ENCODE measurements at places on chromosomes 12 and 14. TPM values are rescaled to one million over a fixed set of nuclear protein-coding genes. Genes with fewer than 3 reads are reported as not detected.
A peak's percentile ranks its signal among the peaks of the same experiment; 100 is the strongest.

The RAB35 gene
- 32.9 TPM for polyA plus RNA-seq

The RNF212B gene
- polyA plus RNA-seq = 1.6 TPM

The PIP4K2C gene
- polyA plus RNA-seq = 20.1 TPM

The OTX2 gene
- not detected for polyA plus RNA-seq

The CACNA2D4 gene
- polyA plus RNA-seq = 1.7 TPM

The KRT72 gene
- 0.18 TPM for polyA plus RNA-seq

The ADCY4 gene
- 34.9 TPM for polyA plus RNA-seq

The FAM90A1 gene
- polyA plus RNA-seq = 2.4 TPM

The LYZ gene
- 42.0 TPM for polyA plus RNA-seq

DNA sequence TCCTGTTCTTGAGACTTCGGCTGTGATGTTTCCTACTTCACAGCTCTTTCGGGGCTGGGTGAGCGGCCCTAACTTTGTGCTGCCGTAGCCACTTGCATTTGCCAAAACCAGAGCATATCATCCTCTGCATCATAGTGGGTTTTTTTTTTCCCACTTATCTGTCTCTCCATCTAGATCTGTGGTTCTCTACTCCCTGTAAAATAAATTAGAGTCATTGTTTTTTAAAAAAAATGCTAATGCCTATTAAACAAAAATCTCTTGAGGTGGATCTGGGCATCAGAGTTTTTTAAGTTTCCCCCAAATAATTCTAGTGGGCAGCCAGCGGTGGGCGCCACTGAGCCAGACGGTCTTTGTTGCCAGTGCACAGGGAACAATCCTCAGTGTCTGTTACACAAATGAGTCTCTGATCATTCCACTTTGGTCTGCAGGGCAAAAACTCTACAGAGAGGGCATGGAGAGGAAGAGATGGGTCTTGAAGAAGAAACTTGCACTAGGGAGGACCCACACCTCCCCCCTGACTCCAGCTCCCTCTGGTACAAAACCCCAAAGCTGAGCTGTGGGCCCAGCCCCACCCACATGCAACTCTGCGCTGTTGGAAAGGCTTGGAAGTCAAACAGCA lies 62.4 kb upstream of the BCL2L14 start:
- DNase-seq = no peak

DNA sequence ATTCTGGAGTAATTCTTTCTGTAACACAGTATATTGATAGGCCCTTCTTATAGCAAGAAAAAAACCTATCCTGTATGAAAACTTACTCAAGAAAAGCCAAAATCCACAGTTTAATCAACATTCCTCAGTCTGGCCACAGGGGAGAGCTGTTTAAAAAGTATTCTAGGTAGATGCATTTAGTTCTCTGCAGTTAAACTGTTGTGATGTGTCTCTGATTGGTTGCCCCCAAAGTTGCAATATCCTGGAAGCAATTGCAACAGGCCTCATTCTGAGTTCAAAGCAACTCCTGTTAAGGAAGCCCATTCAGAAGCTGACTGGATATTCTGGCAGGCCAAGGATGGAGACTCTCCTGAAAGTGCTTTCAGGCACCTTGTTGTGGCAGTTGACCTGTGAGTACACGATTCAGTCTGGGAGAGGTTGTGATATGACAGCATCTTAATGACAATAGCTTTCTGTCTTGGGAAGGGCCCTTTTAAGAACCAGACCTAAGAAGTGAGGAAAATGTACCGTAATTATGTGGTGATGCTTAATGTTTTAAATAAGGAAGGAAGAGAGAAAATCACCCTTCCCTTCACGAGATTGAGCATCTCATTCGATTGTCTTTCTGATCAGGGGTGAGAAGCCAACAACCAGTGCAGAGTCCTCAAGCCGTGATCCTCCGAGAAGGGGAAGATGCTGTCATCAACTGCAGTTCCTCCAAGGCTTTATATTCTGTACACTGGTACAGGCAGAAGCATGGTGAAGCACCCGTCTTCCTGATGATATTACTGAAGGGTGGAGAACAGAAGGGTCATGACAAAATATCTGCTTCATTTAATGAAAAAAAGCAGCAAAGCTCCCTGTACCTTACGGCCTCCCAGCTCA lies 420.7 kb downstream of the DAD1 start:
- DNase-seq = no peak

- DNase-seq = no peak
Measured at GRCh38 chr14:75910048-75910447, 71.7 kb downstream of the TGFB3 start.

DNA sequence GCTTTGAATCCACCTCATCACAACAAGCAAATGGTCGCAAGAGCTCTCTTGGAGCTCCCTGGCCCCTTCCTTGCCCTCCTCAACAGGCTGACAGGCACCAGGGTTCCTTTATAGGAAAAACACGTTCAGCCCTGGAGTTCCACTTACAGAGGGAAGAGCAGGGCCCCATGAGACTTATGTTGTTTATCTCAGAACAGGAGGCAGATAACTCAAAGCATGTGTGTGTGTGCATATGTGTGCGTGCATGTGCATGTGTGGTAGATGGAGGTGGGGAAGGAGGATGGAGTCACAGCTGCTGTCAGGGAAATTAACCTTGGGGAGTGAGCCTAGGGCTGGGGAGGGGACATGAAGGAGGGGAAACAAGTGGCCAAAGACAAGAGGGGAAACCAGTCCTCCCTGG lies 138.1 kb downstream of the DPF3 start:
- DNase-seq = no peak

GRCh38 chr12:31002361-31002725 lies 71.3 kb upstream of the DDX11 start:
- no peak for DNase-seq

GRCh38 chr14:68137704-68138619 lies 318.4 kb downstream of the RAD51B start:
- no peak for DNase-seq

- DNase-seq = no peak
Measured at GRCh38 chr14:35847636-35848035, 21.5 kb downstream of the BRMS1L start.

- no peak for DNase-seq
Measured at GRCh38 chr14:100078997-100079725, 13.9 kb downstream of the EVL start.

- DNase-seq = no peak
Measured at GRCh38 chr14:28769276-28769880, 2.8 kb downstream of the FOXG1 start.

DNA sequence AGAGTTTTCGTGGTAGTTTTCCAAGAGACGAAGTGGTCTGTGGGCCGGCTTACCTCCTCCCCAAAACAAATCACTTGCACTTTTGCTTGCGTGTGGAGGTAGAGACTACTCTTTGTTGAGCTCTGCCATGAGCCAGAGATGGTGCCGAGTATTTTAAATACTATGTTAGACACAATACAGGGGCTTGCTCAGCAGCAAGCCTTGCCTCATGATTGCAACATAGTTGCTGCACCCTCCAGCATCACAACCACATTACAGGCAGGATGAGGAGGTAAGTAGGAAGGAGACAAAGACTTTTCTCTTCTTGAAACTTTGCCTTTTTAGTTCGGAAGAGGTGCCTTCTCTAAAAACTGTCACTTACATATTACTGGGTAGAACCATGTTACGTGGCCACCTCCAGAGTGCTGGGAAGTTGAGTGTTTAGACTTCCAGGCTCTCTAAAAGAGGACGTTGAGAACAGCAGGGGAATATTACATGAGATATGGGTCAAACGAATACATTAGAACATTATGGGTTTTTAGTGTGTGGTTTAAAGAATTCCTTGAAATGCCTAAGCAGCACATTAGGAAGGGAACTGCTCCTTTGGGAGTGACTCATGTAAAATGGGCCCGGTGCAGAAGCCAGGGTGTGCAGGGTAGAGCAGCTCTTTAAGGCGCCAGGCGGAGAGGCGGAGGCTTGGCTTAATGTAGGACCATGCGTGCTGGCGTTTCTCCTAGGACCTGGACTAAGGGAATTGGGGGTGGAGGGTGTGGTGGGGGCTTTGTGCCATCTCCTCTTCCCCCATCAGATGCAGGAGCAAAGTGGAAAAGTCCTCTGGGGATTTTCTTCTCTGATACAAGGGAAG lies 110.6 kb upstream of the PRMT8 start:
- DNase-seq = no peak

GRCh38 chr14:80586131-80586530 lies 355.4 kb downstream of the CEP128 start:
- DNase-seq = no peak

DNA sequence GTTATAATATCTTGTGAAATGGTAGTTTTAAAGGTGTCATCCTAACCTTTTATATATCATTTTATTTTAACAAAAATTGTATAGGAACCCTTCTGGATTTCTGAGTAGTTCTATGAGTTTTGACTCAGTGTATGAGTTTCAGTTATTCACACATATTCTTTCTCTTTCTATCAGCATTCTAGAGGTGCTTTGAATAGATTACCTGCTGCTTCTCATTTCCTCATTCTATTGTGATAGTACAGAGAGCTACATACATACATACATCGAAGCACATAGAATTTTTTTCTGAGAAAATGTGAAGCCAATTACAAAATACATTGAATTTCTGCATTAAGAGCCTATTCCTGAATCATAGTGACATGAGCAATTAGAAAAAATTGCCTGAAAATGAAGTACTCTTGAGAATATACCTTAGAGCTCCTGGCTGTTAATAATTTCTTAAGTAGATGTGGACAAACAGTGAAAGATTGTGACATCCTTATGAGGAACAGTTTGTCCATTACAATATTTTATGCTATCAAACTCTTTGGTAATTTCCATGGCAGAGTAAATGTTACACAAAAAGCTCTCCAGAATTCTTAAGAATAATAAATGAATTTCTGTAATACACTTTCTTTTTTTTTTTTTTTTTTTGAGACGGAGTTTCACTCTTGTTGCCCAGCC lies 556.6 kb downstream of the TRHDE start:
- no peak for DNase-seq

GRCh38 chr12:52121824-52122539 lies 42.5 kb downstream of the SMIM41 start:
- DNase-seq = peak; percentile 79

DNA sequence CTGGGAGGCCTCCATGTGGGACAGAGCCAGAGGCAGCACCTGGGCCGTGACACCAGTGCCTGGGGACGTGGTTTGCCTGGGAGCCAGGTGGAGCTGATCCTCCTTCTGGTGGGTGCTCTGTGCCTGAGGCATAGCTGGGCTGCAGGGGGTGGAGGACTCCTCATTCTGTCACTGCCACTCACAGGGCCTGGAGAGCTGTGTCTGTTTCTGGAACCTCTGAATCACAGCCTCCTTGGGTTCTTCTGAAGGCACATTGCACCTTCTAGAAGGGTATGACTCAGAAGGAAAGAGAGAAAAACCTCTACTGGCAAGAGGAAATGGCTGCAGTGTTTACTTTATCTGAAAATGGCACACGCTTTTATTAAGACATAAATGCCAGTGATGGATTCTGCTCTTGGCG lies 659.8 kb downstream of the VRK1 start:
- no peak for DNase-seq

- no peak for DNase-seq
Measured at GRCh38 chr14:68312884-68313610, 479.8 kb downstream of the ZFP36L1 start.

- no peak for DNase-seq
Measured at GRCh38 chr12:118589162-118589561, 212.8 kb downstream of the SUDS3 start.

- DNase-seq = no peak
Measured at GRCh38 chr12:107845980-107846659, 71.6 kb downstream of the ASCL4 start.

DNA sequence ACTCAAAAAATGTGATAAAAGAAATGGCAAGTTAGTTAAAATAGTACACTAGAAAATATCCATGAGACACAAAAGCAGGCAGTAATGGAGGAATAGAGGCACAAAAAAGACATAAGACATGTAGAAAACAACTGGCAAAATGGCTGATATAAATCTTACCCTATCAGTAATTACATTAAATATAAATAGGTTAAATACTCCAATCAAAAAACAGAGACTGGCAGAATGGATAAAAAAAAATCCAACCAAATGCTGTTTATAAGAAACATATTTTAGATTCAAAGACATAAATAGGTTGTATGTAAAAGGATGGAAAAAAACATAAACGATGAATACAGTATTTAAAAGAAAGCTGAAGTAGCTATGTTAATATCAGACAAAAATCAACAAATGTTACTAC lies 15.3 kb upstream of the BATF start:
- no peak for DNase-seq

DNA sequence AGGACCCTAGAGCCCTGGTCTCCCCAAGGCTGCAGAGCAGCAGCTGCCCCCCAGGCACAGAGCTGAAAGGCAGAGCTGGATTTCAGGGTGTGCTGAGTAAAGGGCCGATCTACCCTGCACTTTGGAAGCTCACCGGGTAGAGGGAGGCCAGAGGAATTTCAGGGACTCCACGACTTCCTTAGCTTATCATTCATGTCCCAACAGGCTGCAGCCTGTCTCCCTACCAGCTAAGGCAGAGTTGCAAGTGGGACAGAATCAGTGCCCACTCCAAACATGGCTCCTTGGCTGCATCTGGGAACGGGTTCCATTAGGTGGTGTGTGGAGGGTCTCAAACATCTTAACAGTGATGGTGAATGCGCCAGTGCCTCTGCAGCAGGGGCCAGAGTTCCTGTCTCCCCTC lies 27.5 kb downstream of the MMAB start:
- DNase-seq = no peak

DNA sequence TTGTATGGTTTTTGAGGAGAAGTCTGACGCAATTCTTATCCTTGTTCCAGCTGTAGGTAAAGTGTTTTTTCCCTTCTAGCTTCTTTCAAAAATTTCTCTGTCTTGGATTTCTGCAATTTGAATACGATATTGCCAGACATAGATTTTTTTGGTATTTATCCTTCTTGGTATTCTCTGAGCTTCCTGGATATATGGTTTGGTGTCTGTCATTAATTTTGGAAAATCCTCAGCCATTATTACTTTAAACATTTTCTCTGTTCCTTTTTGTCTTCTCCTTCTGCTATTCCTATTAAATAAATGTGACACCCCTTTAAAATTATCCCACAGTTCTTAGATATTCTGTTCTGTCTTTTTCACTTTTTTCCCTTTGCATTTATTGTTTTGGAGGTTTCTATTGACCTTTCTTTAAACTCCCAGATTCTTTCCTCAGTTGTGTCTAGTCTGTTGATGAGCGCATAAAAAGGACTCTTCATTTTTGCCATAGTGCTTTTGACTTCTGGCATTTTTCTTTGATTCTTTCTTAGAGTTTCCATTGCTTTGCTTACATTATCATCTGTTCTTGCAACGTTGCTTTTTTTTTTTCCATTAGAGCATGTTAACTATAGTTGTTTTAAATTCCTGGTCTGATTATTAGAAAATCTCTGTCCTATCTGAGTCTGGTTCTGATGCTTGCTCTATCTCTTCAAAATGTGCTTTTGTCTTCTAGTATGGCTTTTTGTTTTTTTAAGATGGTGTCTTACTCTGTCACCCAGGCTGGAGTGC lies 129.1 kb downstream of the MSRB3 start:
- no peak for DNase-seq

All from right lung (tissue), 10 donors.